C1 segment of cervical spinal cord (tissue), 14 donors: ENCODE measurements at places on chromosomes 1 and 21.

DNA sequence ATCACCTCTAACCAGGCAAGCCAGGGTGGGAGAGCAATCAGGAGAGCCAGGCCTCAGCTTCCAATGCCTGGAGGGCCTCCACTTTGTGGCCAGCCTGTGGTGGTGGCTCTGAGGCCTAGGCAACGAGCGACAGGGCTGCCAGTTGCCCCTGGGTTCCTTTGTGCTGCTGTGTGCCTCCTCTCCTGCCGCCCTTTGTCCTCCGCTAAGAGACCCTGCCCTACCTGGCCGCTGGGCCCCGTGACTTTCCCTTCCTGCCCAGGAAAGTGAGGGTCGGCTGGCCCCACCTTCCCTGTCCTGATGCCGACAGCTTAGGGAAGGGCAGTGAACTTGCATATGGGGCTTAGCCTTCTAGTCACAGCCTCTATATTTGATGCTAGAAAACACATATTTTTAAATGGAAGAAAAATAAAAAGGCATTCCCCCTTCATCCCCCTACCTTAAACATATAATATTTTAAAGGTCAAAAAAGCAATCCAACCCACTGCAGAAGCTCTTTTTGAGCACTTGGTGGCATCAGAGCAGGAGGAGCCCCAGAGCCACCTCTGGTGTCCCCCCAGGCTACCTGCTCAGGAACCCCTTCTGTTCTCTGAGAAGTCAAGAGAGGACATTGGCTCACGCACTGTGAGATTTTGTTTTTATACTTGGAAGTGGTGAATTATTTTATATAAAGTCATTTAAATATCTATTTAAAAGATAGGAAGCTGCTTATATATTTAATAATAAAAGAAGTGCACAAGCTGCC, 19.8 kb downstream of the CSF1 start:
- DNase-seq: no peak

GRCh38 chr1:172779491-172779890, 120.6 kb downstream of the FASLG start:
- DNase-seq: no peak

GRCh38 chr1:108719656-108720435, 7.1 kb downstream of the FNDC7 start:
- no peak for DNase-seq

DNA sequence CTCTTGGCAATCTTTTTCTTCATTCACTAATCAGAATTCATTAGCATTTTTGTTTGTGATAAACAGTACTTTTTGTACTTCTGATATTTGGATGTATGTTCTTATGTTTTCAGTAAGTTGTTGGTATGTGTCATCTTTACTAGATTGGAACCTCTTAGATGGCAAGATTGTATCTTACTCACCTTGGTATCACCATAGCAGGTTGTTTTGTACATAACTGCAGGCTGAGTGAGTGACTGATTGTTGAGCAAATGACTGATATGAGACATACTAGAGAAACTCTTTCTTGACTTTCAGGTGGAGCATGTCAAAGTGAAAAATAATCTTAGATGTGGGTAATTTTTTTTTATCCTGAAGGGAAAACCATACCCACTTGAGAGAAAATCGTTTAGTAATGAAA, 173.7 kb downstream of the CLEC20A start:
- no peak for DNase-seq

DNA sequence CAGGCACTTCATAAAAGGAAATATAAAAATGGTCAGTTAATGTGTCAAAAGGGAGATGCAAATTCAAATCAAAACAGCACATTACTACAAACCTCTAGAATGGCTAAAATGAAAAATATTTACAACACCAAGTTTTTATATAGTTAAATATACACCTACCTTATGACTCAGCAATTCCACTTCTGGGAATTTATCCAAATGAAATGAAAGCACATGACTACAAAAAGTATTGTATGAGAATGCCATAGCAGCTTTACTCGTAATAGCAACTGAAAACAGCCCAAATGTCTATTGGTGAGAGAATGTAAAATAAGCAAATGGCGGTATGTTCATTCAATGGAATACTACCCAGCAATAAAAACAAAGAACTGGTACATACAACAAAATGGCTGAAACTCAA, 175.8 kb upstream of the SPAG17 start:
- no peak for DNase-seq

- no peak for DNase-seq
Measured at GRCh38 chr1:204746838-204747442, 61.4 kb upstream of the LRRN2 start.

- DNase-seq: peak; percentile 51
Measured at GRCh38 chr1:2091611-2092604, 41.7 kb downstream of the PRKCZ start.

- no peak for DNase-seq
Measured at GRCh38 chr1:184545601-184546000, 158.8 kb downstream of the C1orf21 start.

- DNase-seq: no peak
Measured at GRCh38 chr1:165161130-165161529, 195.4 kb downstream of the LMX1A start.

DNA sequence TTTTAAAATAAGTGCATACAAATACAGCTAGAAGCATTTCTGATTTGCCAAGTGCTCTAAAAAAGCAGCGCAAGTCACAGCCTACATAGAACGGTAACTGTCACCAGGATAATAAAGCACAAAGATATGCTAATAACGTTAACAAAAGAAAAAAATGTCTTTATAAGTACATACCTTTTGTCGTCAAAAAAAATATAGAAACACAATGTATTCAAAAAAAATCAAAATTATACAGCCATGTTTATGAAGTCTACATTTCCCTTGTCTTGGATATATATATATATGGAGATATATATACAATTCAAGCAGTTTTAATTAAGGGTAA, 3.2 kb downstream of the IRF2BP2 start:
- no peak for DNase-seq

DNA sequence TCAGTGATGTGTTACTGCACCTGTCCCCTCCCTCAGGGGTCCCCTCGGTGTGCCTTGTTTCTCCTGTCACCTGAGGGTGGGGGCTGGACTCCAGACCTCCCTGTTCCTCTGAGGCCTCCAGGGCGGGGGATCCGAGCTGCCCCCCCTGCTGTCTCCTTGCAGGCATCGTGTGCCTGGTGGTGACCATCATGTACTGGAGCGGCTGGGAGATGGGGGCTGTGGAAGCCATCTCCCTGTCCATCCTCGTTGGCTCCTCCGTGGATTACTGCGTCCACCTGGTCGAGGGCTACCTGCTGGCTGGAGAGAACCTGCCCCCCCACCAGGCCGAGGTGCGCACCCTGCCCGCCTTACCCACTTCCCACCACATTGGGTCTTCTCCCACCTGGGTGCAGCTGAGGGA, 56.4 kb downstream of the DISP3 start:
- no peak for DNase-seq

- DNase-seq: no peak
Measured at GRCh38 chr1:41161846-41162245, 80.3 kb downstream of the SCMH1 start.

GRCh38 chr1:20375563-20375962, 84.9 kb downstream of the VWA5B1 start:
- no peak for DNase-seq

DNA sequence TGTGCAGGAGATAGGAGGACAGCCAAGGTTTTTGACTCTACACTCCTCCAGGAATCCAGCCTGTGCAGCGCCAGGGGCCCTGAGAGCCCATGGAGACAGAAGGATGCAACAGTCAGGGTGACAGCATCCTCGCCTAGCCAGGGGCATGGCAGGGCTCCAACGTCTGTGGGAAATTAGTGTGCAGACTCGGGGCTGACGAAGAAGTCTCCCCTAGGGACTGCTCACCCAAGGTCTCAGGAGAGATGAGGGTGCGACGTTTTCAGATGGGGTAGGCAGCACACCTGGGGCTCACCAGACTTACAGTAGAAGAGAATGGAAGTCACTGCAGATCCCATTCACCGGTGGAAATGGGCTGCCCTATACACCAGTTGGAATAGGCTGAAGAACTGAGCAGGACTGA, 241.7 kb downstream of the SETD4 start:
- DNase-seq: no peak

- DNase-seq: no peak
Measured at GRCh38 chr1:230746617-230747016, 571 bp upstream of the CAPN9 start.

- DNase-seq: no peak
Measured at GRCh38 chr1:164565357-164565756, 6.4 kb downstream of the PBX1 start.

DNA sequence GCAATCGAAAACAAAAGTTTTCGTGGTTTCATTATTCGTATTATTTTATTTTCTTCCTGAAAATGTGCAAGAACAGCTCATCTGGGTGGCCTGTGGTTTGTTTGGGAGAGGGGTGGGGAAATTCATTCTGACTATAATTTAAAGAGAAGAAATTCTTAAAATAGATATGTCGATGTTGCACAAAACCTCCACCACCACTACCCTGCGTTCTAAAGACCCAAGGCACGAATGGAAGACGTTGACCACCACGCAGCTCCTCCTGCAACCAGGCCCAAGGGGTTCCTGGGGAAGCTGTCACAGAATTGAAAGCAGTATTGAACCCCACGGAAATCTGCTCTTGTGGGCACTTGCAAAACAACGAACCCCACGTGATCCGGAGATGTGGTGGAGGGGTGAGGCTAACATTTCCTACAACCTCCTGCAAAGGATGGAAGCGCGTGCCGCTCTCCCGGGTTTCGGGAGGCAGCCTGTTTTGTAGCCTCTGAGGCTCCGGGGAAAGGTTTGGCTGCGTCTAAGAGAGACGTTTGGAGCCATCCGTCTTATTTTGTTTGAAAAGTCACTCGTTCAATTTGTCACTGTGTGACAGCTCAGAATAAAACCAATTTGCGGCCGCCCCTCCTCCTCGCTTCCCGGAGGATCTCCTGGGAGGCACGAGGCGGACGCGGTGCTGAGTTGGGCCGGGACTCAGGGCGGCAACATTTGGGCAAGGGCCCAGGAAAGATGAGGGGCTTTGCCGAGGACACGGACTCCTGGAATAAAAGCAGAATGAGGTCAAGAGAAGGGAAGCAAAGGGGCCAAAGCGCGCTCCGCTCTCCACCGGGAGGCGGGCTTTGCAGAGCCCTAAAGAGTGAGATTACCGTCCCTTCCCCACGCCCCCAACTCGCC, 810 bp upstream of the HLX start:
- DNase-seq: no peak

DNA sequence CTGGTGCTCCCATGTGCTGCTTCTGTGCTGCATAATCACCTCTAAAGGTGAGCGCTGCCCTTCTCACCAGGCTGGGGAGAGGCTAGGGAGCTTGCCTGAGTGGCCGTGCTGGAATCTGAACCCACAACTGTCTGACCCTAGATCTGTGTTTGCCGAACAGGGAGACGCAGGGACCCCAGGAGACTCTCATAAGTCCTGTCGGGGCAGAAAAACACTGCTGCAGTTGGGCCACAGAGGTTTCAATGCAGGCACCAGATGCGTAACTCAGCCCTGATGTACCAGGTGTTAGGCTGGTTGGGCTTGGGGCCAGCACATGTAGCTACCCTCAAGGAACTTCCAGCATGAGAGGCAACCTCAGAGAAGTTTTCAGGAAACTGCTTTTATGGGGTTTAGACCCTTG, 49.5 kb upstream of the DMRTB1 start:
- DNase-seq: no peak

GRCh38 chr1:1218524-1219200, 4.7 kb upstream of the TNFRSF4 start:
- no peak for DNase-seq

- DNase-seq: no peak
Measured at GRCh38 chr1:204879351-204879750, 8.7 kb downstream of the NFASC start.

DNA sequence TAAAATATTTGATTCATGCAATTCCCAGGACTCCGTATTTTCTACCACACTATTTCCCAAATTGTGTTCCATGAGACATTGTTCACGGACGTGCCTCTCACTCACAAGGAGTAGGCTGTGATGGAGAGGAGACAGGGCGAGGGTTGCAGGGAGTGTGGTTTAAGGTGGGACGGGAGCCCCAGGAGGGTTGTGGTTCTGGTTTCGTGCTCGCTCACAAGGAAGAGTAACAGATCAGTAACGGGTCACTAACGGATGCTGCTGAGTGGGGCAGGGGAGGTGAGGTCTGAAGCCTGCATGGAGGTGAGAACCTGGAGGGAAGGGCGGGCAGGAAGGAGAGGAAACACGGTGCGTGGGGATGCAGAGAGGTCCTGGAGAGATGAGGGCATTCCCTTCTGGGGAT, 28.8 kb downstream of the TFF3 start:
- no peak for DNase-seq

- DNase-seq: no peak
Measured at GRCh38 chr1:152533327-152533938, 19.2 kb downstream of the CRCT1 start.

DNA sequence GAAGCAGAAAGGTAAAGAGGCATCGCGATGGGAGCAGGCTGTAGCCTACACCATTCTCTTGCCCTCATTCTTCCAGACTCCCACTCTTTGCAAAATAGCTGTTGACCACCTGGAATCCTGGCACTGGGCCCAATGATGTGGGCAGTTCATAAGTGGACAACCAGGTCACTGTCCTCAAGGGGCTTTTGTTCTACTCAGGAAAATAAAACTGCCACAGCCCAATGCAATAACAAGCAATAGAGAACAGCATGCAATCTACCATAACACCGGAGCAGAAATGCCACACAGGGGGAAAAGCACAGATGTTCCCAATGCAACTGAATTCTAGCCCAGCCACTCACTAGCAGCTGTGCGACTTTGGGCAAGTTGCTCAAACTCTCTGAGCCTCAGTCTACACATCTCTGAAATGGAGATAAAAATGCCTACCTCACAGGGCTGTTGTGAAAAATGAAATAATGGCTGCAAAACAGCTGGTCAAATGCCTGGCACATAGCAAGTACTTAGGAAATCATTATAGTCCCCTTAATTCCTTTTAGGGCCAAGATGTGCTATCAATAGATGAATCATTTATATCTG, 56.7 kb downstream of the NENF start:
- DNase-seq: no peak

DNA sequence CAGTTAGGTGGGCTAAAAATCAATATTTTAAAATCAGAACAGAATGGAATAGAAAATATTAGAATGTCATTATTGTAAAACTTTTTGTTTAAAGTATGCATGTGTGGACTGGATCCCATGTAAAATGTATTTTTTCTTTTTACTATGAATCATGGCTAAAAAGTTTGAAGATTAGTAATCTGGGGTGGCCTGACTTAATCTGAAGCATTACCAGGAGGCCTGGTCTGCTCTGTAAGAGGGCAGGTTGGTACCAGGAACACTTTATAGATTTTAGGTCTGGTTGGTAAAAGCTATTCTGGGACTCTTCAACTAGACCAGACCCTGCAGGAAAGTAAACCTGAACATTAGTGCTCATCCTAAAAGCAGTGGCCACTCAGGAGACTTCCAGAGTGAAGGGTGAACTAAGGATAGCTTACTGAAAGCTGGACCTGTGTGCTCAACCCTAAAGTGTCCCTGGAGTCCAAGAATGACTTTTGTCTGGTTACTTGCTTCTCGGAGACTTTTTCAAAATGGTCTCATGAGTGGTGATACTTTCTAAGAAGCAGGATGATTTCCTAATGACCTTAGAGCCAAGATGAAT, 16.5 kb downstream of the RGL1 start:
- no peak for DNase-seq

DNA sequence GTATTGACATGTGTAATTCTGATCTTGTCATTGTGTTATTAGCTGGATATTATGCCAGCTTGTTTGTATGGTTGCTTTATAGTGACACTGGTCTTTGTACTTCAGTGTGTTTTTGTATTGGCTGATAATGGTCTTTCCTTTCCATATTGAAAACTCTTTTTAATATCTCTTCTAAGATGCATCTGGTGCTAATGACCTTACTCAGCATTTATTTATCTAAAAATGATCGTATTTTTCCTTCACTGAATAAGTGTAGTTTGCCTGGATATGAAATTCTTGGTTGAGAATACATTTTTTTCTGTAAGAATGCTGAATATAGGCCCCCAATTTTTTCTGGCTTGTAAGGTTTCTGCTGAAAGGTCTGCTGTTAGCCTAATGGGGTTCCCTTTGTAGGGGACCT, 465.5 kb upstream of the TMPRSS15 start:
- no peak for DNase-seq
